ENCODE measurements at places on chromosomes 2 and 18.

DNA sequence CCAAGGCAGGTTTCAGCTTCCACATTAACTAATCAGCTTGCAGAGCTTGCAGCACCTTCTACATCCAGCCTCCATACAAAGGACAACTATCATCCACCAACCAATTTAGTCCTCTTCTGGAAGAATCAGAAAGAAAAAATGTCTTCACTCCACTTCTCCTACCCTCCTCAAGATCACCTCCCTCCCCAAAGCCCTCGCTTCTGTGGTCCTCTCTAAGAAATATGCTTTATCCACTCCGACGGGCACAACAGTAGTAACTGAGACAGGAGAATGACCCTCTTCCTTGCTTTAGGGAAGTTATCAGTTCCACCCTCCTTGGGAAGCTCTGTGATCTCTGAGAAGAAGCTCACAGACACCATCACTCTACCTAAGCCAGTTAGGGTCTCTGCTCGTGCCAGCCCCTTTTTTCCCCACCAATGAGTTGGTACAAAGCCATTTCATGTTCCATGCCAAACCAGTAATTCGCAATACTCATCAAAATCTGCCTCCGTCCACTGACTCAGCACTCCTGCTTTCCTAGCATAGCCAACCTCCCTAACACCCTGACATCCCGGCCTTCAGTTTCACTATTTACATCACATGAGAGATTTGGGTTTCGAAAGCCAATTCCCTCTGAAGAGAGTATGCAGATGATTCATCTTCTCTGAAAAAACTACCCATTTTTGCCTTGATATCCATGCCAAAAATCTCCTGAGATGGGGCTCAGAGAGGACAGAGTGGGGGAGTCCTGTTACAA, 114.1 kb upstream of the PKDCC start:
- H3K27ac ChIP-seq = no peak overlapping the region
- no peaks in the 10 kb centered on the region for H3K4me1 ChIP-seq
- DNase-seq = no peak
- no peaks in the 10 kb centered on the region for H3K36me3 ChIP-seq
- no peaks in the 10 kb centered on the region for H3K27me3 ChIP-seq
- no peak overlapping the region for H3K4me3 ChIP-seq

DNA sequence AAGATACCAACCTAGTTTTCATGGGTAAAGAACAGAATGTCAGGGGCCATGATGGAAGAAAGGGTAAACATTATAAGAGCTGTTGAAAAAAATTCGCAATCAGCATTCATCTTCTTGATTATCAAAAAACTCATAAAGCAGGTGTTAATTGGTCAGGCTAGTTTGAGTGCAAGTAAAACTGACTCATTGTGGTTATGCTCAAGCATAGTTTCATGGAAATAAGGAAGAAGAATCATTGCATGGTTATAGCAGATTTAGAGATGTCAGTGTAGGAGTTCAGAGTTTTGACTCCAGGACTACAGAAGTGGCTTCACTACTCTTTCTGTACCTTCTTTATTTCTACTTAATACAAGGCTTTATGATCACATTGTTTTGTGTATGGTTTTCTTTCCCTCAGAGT, 26.9 kb upstream of the CDH19 start:
- H3K4me3 ChIP-seq = no peak overlapping the region
- DNase-seq = peak; percentile 54
- no peaks in the 10 kb centered on the region for H3K27me3 ChIP-seq

DNA sequence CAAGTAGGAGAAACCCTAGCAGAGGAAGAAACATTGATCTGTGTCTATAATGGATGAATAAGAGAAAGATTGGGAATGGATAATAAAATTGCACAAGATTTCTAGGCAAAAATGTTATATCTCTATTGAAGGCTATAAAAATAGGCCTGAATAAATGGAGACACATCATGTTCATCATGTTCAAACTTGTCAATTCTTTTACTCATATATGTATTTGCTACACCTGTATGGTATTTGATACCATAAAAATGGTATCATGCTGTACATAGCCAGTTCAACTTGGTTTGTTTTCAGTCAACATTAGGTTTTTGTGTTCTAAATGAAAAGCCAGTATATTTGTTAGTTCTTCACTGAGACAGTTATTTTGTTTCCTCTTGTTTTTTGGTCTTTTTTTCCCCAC, 132.2 kb upstream of the RNF152 start:
- peaks cover 2% of the 10 kb centered on the region for H3K27me3 ChIP-seq
- H3K27ac ChIP-seq = no peak overlapping the region
- H3K36me3 ChIP-seq = no peaks in the 10 kb centered on the region
- no peak overlapping the region for H3K4me3 ChIP-seq

GRCh38 chr2:160892204-160892603, 268.0 kb upstream of the TANK start:
- no peaks in the 10 kb centered on the region for H3K27me3 ChIP-seq
- no peaks in the 10 kb centered on the region for H3K36me3 ChIP-seq
- DNase-seq = no peak
- H3K27ac ChIP-seq = no peak overlapping the region

GRCh38 chr2:197137826-197138477, 172.6 kb downstream of the ANKRD44 start:
- no peak overlapping the region for H3K4me3 ChIP-seq
- no peaks in the 10 kb centered on the region for H3K36me3 ChIP-seq
- H3K4me1 ChIP-seq = peaks cover 15% of the 10 kb centered on the region
- H3K27me3 ChIP-seq = no peaks in the 10 kb centered on the region
- no peak overlapping the region for H3K27ac ChIP-seq
- DNase-seq = peak; percentile 36

GRCh38 chr2:234695981-234696380, 199.1 kb upstream of the ARL4C start:
- no peaks in the 10 kb centered on the region for H3K27me3 ChIP-seq
- no peak overlapping the region for H3K27ac ChIP-seq
- no peaks in the 10 kb centered on the region for H3K4me1 ChIP-seq

GRCh38 chr2:135821190-135821589, 15.8 kb downstream of the LCT start:
- H3K36me3 ChIP-seq = no peaks in the 10 kb centered on the region
- no peak overlapping the region for H3K4me3 ChIP-seq
- no peaks in the 10 kb centered on the region for H3K27me3 ChIP-seq
- H3K27ac ChIP-seq = no peak overlapping the region
- H3K4me1 ChIP-seq = peaks cover 31% of the 10 kb centered on the region

DNA sequence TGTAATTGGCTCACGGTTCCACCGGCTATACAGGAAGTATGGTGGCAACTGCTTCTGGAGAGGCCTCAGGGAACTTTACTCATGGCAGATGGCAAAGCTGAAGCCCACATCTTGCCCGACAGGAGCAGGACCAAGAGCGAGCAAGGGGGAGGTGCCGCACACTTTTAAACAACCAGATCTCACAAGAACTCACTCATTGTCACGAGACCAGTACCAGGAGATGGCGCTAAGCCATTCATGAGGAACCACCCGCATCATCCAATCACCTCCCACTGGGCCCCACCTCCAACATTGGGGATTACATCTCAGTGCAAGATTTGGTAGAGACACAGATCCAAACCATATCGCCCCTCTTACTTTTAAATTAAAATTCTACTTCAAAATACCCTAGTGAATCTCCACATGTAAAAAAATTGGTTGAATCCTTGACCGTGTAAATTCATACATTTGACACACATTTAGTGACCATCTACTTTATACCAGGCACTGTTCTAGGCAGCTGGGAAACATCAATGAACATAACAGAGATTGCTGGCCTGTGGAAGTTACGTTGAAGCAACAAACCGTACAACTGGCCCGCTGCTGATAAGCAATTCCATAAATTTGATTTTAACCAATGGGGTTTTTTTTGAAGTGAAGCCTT, 87.6 kb downstream of the ALPK2 start:
- H3K4me1 ChIP-seq = peaks cover 5% of the 10 kb centered on the region
- H3K36me3 ChIP-seq = no peaks in the 10 kb centered on the region
- no peaks in the 10 kb centered on the region for H3K27me3 ChIP-seq
- peak overlapping the region; percentile 31 for H3K27ac ChIP-seq

DNA sequence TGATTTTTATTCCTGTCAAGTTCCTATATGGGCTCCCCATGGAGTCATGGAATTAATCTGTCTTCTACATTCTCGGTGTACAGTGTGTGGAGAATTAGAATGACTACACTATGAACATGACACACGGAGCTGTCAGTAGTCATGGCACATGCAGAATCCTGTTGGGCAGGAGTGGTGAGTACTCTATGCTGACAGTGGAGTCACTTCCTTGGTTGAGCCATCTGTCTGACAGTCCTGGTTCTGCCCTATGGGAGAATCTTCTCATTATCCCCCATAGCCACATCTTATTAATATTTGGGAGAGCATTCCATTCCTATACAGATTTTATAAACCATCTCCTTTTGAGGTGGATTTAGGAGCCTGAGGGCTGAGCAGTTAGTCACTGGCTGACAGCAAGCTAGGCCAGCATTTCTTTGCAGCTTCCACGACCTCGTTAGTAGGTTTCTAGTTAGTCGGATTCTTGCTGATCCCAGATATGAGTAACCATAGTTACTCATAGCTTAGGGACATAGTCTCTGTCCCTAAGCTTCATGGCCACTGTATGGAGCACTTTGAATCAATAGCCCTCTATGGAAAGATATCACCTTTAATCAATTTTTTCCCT, 90.6 kb downstream of the MDH1 start:
- H3K36me3 ChIP-seq = no peaks in the 10 kb centered on the region
- H3K4me1 ChIP-seq = no peaks in the 10 kb centered on the region
- DNase-seq = no peak
- no peaks in the 10 kb centered on the region for H3K27me3 ChIP-seq
- H3K4me3 ChIP-seq = no peak overlapping the region

GRCh38 chr2:43196768-43197587, 29.4 kb downstream of the ZFP36L2 start:
- no peaks in the 10 kb centered on the region for H3K36me3 ChIP-seq
- H3K4me1 ChIP-seq = peaks cover 90% of the 10 kb centered on the region
- H3K27me3 ChIP-seq = no peaks in the 10 kb centered on the region
- peak overlapping the region; percentile 40 for H3K27ac ChIP-seq

DNA sequence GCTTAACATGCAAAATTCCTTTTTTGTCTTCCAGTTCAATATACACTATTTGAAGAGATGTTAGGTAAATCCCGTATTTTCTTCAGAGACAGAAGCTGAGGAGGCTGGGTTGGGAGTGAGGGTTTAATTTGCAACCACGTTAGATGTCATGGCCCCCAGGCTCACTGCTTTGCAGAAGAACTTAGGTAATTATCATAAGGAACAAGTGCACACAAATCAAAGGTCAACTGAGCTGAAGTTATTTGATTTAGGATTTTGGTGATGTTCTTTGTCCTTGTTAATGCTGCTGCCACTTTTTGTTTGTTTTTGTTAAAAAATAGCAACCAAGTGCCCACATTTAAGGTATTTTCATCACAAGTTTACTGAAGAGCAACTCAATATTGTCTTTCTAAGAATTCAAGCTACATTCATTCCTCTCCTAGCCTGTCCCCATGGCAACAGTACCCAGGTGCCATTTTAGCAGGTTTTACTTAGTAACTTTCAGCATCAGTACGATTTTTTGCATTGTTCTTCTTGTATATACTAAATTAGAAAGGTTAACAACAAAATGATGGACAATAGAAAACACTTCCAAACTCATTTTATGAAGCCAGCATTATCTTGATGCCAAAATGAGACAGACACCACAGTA, 62.9 kb upstream of the NDUFV2 start:
- H3K36me3 ChIP-seq = no peaks in the 10 kb centered on the region
- H3K27ac ChIP-seq = no peak overlapping the region
- H3K27me3 ChIP-seq = no peaks in the 10 kb centered on the region
- no peaks in the 10 kb centered on the region for H3K4me1 ChIP-seq
- no peak overlapping the region for H3K4me3 ChIP-seq

GRCh38 chr2:146874260-146874658, 970.6 kb upstream of the ACVR2A start:
- no peaks in the 10 kb centered on the region for H3K27me3 ChIP-seq
- no peak overlapping the region for H3K27ac ChIP-seq
- peak; percentile 39 for DNase-seq

DNA sequence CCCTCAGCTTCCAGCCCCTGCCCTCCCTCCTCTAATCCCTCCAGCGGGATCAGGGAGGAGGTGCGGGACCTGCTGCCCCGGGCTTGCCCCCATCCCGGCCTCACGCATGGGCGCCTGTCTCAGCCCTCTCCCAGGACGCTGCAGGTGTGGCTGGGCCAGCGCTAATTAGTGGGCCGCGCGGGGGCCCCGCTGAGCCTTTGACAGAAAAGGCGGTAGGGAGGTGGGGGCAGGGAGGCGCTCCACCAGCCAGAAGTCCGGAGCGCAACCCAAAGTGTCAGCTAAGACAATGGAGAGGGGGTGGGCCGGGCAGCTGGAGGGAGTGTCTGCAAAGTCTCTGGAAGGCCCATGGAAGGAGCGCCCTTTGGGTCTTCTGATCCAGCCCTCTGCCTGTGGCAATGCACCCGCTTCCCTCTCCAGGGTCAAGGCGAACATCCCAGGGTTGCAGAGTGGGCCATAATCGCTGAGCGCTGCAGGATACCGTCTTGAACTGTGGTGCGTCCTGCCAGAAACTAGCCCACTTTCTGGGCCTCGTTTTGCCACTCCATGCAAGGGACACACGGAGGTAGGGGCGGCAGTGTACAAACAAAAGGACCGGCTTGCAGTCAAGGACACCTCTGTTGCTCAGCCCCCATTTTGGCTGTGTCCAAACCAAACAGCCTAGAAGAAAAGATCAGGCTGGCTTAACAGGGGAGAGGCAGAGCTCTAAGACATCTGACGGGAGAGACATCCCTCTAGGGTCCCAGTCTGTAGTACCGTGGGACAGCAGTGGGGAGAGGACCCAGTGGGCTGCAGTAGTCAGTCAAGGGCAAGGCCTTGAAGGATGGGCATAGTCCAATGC, 3.5 kb downstream of the ATP6V1B1 start:
- no peaks in the 10 kb centered on the region for H3K36me3 ChIP-seq
- no peaks in the 10 kb centered on the region for H3K4me1 ChIP-seq
- H3K27me3 ChIP-seq = peaks cover 14% of the 10 kb centered on the region

GRCh38 chr2:119387381-119388129, 20.8 kb downstream of the DBI start:
- H3K4me3 ChIP-seq = no peak overlapping the region
- no peaks in the 10 kb centered on the region for H3K27me3 ChIP-seq
- H3K4me1 ChIP-seq = peaks cover 27% of the 10 kb centered on the region
- H3K36me3 ChIP-seq = no peaks in the 10 kb centered on the region

DNA sequence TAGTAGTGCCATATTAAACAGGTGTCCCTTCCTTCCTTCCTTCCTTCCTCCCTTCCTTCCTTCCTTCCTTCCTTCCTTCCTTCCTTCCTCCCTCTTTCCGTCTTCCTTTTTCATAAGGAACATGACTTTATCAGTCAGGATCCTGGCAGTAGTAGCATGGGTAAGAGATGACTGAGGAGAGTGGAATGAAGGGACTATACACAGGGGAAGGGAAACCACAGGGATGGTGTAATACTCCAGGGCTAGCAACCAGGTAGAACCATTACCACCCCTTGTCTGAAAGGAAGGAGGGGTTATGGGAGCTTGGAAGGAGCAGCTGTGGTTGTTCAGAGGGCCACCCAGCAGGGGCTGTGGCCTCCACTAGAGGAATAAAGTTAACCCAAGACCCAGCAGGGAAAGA, 23.2 kb upstream of the KDM3A start:
- H3K36me3 ChIP-seq = no peaks in the 10 kb centered on the region
- no peaks in the 10 kb centered on the region for H3K27me3 ChIP-seq
- no peak overlapping the region for H3K27ac ChIP-seq

GRCh38 chr2:23107327-23107941, 277.5 kb upstream of the KLHL29 start:
- H3K27ac ChIP-seq = no peak overlapping the region
- no peaks in the 10 kb centered on the region for H3K4me1 ChIP-seq
- H3K36me3 ChIP-seq = no peaks in the 10 kb centered on the region
- no peaks in the 10 kb centered on the region for H3K27me3 ChIP-seq
- no peak for DNase-seq

GRCh38 chr18:9894454-9895068, 8.8 kb downstream of the TXNDC2 start:
- no peak for DNase-seq
- no peak overlapping the region for H3K27ac ChIP-seq
- H3K36me3 ChIP-seq = no peaks in the 10 kb centered on the region
- H3K27me3 ChIP-seq = no peaks in the 10 kb centered on the region
- peaks cover 8% of the 10 kb centered on the region for H3K4me1 ChIP-seq
- no peak overlapping the region for H3K4me3 ChIP-seq
